Type B pancreatic cell (in vitro differentiated cells): ENCODE measurements at places on chromosomes 2 and 18.

GRCh38 chr2:33785201-33786106 lies 186.4 kb upstream of the FAM98A start:
- DNase-seq = no peak

DNA sequence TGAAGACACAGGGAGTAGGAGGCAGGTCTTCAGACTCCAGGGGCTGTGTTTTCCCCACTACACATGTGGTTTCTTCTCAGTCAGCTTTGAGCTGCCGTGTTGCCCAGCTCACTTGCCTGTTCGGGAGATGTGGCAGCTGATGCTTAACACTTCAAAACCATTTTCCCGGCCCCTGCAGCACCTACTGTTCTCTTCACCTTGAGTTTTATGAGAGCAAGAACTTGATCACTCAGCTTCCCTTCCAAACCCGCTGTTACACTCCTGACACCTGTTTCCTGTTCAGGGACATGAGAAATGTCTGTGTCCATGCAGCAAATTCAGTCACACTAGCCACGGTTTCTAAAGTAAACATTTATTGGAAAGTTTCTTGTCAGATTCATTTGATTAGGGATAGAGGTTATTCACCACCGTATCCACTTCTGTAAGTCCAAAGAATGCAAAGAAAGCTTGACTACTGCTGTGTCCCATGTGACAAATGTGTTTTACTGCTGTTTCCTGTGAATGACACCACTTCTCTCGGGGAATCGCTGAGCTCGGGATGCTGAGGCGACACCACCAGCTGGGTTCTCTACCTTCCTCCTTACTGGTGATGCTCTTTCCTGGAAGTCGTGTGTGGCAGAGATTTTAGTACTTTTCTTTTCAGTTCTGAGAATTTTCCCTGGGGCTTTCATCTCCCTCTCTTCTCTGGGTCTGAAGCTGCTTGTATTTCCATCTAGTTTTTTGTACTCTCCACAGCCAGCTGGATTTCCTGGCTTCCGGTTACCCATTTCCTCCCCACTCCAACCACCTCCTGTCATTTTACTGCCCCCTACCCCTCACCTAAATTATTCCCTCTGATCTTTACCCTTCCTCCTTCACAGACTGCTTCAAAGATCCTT lies 91.7 kb downstream of the KLF7 start:
- no peak for DNase-seq

DNA sequence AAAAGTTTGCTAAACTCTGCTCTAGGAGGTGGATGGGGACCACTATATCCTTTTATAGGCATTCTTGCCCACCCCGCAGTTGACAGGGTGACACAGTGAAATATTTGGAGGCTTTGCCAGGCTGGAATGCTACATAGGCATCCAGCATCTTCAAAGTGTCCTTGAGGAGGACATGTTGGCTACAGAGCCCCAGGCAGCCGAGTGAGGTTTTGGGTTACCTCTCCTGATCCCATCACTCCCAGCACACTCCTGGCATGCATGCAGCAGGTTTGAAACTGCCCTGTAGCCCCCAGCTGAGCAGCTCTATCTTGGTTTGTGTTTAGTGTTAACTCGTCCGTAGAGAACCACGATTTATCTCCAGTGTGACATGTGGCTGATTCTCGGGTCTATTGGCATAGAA lies 7.3 kb downstream of the FOSL2 start:
- no peak for DNase-seq

DNA sequence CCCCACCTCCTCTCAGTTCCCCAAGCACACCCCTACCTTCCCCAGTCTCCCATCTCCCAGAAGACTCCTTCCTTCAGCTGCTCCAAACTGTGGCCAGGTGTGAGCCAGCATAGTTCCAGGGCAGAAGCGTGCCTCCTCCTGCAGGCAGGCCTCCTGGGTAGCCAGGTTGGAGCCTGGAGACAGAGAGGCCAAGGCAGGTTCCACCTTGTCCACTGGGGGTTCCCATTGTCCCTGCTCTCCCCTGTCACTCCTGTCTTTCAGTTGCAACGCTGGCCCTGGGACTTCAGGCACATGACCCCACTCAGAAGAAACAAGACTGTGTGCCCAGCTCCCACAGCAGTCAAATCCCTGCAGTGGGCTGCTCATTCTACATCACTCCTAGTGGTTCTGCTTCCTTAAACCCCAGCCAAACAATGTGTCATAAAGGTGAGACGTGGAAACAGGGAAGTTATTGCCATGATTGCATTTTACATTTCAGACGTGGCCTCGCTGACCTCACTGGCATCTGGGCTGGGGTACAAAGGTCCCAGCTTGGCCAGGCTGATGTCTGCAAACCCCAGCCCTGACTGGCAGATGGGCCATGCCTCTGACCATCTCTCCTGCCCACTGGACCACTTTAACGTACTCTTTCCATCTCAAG lies 96.5 kb upstream of the BOD1L2 start:
- DNase-seq = no peak

- DNase-seq = no peak
Measured at GRCh38 chr2:47119001-47119400, 36.1 kb downstream of the STPG4 start.

DNA sequence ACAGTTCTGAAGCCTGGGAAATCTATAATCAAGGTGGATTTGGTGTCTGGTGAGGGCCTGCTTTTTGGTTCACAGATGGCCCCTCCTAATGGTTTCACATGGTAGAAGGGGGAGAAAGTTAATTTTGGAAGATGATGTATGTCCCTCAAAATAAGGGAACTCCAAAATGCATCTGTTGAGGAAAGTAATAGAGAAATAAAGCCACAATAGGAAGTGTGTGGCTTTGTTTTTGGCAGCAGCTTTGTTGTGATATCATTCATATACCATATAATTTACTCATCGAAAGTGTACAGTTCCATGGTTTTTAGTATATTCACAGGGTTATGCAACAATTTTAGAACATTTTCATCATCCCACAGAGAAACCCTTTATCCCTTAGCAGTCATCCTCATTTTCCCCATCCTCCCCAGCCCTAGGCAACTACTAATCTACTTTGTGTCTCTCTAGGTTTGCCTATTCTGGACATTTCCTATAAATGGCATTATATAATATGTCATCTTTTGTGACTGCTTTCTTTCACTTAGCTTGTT lies 274.0 kb upstream of the FAM98A start:
- DNase-seq = no peak

DNA sequence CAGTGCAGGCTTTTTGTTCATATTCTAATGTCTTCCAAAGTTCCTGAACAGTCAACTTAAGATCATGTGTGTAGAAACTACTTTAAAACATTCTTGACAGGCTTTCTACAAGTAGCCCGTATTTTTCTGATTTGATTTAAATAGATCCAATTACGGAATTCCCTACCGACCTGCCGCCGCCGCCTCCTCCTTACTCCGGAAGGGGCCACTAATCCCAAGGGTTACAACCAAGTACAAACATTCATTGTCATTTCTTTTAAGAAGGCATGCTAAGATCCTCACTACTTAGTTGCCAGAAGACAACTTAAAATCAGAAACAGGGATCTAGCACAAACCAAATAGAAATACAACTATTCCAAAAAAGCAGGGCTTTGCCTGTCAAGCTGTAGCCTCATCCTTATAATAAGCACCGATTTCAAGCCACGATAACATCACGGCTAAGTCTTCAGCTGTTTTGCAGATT lies 784 bp downstream of the WDR33 start:
- DNase-seq = no peak

DNA sequence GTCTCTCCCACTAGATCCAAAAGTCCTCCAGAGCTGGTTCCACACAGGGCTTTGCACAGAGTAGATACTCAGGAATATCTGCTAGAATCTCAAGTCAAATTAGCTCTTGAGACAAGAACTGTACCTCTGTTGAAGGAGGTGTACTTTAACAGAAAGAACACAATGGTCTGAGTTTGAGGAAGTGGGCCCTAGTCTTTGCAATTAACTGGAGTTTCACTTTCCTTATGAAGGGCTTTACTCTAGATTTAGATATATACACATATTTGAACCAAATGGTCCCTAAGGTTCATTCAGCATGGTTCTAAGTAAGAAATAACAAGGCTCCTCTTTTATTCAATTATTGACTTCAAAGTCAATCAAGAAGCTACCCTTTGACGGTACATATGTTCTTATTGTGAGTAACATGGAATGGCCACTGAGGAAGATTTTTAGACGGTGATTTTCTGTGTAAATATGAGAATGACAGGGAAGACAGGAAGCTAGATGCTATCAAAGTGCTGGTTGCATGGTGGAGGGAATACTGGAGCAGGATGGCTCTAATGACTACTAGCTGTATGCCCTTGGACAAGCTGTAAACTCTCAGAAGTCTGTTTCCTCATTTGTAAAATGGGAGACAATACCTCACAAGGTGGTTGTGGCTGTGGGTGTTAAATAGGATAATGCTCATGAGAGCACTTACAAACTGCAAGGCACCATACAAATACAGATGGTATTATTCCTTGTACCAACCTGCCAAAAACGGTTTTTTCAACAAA lies 73.5 kb upstream of the SERTAD2 start:
- no peak for DNase-seq
